ENCODE measurements at places on chromosomes 7 and 10.

DNA sequence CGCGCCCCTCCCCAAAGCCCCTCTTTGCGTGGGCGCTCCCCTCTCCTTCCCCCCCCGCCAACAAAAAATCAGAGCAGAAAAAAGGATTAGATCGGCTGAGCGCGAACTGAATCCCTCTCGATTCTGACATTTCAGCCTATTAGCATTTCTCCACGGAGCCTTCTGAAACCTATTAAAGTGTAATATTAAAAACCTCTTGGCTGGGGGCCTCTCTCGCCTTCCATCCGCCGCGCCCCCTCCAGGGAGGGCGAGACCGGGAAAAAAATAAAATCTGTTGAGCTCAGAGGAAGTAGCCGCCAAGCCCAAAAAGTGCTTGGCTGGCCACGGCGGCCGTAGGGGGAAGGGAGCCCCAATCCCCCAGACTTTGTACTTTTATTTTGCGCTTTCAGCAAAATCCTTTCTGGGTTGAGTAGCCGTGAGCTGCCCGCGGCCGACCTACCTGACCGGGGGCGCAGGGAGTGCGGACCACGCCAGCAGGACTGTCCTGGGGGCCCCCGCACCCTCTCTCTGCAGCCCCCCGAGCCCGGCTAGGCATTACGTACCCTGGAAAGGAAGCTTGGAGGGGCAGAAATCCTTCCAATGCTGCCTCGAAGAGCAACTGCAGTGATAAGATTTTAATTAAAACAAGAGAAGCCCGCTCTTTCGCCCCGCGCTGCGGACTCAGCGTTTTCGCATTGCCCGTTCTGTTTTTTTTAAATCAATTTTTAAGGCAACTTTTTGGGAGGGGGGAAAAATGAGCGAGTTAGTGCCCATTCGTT, 1.3 kb upstream of the TNRC18 start:
- no peak for DNase-seq

GRCh38 chr7:155701972-155702544, 57.6 kb downstream of the RBM33 start:
- no peak for DNase-seq

DNA sequence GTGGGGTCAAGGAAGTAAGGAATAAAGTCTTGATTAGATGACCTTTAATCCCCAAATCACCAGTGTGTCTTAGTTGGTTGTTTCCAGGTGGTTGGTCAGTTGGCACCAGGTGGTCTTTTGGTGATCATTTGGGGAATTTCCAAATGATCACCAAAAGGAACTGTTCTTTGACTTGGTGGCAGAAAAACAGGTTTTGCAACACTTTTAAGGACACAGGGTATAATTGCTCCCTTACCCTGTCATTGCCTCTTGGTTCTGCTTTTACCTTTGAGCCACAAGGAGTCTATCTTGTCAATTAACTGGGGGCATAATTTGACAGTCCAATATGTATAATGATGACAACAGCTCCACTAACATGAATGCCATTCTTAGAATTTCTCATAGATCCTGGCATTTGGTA, 104.2 kb downstream of the ADK start:
- DNase-seq = no peak

GRCh38 chr10:124156524-124157260, 63.3 kb upstream of the CHST15 start:
- no peak for DNase-seq

DNA sequence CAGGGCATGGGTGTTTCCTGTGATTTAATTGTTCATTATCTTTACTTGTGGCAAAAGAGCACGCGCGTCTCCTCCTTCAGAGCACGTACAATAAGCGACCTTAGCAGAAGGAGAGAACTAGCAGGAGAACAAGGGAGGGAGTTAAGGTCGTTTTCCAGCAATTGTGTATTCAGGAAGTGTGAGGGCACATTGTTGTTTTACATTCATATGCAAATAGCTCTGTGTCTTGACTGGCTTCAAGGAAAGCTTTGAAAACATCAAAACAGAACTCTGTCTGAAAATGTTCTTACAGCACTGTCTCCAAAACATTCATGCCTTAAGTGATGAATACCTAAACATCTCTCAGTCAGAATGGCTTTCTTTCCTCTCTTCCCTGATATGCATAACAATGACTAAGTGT, 499.1 kb downstream of the ACTR3B start:
- DNase-seq = no peak

GRCh38 chr10:94224656-94225055, 138.1 kb downstream of the NOC3L start:
- no peak for DNase-seq

DNA sequence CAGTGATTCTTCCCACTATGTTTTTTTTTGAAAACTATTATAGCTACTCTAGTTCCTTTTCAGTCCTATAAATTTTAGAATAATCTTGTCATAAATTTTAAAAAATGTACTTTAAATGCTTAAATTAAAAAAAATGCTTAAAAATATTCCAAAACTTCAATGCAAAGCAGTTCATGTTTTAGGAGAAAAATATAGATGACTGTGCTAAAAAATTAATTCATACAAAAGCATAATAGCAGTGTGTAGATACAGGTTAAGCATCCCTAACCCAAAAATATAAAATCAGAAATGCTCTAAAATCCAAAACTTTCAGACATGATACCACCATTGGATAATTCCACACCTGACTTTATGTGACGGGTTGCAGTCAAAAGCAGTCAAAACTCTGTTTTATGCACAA, 12.8 kb downstream of the STEAP4 start:
- no peak for DNase-seq

DNA sequence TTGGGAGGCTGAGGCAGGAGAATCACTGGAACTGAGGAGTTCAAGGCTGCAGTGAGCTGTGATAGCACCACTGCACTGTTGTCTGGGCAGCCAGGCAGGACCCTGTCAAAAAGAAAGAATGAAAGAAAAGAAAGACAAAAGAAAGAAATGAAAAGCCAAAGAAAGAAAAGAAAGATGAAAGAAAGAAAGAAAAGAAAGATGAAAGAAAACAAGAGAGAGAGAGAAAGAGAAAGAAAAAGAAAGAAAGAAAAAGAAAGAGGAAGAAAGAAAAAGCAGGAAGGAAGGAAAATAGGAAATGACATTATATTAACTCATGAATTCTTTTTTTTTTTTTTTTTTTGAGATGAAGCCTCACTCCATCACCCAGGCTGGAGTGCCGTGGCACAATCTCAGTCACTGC, 32.4 kb upstream of the SPDYE3 start:
- DNase-seq = no peak

DNA sequence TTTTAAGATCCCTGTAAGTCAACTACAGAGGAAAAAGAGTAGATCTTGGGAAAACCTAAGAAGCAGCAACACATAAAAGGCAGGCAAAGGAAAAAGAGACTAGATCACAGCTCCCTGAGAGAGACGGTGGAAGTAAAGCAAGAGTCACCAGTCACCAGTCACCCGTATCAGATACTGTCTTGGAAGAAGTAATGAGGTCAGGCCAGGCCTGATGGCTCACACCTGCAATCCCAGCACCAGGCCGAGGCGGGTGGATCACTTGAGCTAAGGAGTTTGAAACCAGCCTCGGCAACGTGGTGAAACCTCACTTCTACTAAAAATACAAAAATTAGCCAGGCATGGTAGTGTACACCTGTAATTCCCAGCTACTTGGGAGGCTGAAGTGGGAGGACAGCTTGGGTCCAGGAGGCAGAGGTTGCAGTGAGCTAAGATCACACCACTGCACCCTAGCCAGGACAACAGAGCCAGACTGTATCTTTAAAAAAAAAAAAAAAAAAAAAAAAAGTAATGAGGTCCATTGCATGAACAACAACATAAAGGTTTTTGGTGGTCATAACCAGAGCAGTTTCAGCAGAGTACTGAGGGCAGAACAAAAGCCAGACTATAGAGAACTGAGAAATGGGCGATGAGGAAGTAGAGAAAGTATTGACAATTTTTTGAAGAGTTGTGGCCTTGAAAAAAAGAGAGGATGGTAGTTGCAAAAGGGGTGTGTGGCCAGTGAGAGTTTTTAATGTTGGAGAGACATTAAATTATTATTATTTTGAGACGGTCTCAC, 16.9 kb downstream of the ZNF713 start:
- peak; percentile 41 for DNase-seq

DNA sequence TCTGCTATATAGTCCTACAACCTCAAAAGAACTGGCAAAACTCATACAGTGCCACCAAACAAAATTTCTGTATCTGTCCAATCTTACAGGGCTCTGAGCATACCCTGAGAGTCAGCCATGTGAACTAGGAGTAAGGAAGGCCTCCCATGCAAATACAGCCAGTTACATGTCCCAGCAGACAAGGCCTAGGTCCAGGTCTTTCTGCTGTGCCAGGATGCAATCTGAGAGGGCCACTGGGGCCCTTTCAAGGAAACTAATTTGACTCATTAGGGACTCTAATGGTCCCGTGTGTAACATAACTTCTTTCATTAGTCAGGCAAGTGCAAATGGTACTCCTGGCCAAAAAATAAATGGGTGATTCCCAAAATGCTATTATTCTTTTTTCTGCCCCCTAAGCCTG, 17.9 kb upstream of the HIBADH start:
- DNase-seq = no peak

GRCh38 chr10:76040107-76040829, 608.8 kb downstream of the LRMDA start:
- DNase-seq = no peak

- DNase-seq = no peak
Observed at GRCh38 chr10:133040198-133040597, 47.5 kb upstream of the ADGRA1 start.

- no peak for DNase-seq
Observed at GRCh38 chr10:99297033-99297432, 32.1 kb upstream of the CNNM1 start.

- no peak for DNase-seq
Observed at GRCh38 chr7:52525772-52526341, 509.6 kb upstream of the POM121L12 start.

- no peak for DNase-seq
Observed at GRCh38 chr7:129160161-129160905, 15.8 kb downstream of the TSPAN33 start.

Data from GM12864 (cell line).